Activated CD4-positive, alpha-beta T cell treated with anti-CD3 and anti-CD28 coated beads, Interleukin-2, amount 50 U/mL, for 16 hours (primary cell): ENCODE measurements at places on chromosomes 2 and 18.

GRCh38 chr2:217177720-217178119 is 317.9 kb upstream of the TNP1 start:
- no peak for DNase-seq

GRCh38 chr18:56460581-56460980 is 177.8 kb downstream of the TXNL1 start:
- no peak for DNase-seq

- DNase-seq: no peak
These were observed 13.3 kb upstream of the GALNT14 start for GRCh38 chr2:31151501-31151900.

DNA sequence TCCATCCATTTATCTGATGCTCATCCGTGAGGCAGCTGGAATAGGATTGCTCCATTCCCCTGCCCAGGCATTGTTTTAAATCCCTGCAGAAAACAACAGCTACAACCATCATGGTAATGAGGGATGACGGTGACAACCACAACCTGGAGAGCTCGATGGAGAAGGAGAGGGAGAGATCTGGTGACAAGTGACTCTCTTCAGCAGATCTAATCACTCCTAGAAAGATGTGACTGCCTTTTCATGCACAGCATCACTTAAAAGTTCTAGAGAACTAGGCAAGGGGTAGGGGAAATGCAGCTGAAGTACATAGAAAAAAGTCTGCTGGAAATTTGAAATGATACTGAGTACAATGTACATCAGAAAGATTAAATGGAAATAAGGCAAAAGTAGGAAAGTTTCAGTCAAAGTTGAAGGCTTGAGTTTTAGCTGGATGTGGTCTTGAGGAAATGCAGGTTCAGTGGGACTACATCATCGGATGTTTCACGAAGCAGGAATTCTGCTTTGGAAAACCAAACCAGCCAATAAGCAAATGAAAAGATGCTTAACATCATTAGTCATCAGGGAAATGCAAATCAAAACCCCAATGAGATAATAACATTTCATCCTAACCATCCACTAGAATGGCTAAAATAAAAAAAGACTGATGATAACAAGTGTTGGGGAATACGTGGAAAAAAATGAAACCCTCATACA is 6.8 kb upstream of the ARHGAP25 start:
- no peak for DNase-seq
